ENCODE measurements at places on chromosomes 6 and 20. TPM values are rescaled to one million over a fixed set of nuclear protein-coding genes. Genes with fewer than 3 reads are reported as not detected.

Gene CBFA2T2
- total RNA-seq = 11.2 TPM

Gene VIP
- 0.67 TPM for total RNA-seq

Gene RBBP8NL
- not detected for total RNA-seq

Gene MAN1A1
- 15.0 TPM for total RNA-seq

Gene MUC21
- total RNA-seq = not detected
